BJ (cell line): ENCODE measurements at places on chromosomes 7 and 10. TPM values are rescaled to one million over a fixed set of nuclear protein-coding genes. Genes with fewer than 3 reads are reported as not detected.

GRCh38 chr10:71638822-71639719 lies 80.5 kb downstream of the C10orf105 start:
- DNase-seq = no peak

DNA sequence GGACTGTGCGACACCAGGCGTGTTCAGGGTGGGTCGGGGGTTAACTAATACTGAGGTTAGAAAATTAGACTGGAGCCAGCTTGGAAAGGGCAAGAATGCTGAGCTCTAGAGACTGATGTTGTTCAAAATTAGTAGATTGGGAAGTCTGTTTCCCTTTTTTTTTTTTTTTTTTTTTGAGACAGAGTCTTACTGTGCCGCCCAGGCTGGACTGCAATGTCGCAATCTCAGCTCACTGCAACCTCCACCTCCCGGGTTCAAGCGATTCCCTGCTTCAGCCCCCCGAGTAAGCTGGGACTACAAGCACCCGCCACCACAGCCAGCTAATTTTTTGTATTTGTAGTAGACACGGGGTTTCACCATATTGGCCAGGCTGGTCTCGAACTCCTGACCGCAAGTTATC lies 2.7 kb upstream of the CPVL start:
- DNase-seq = no peak

GRCh38 chr7:93594250-93594649 lies 19.7 kb upstream of the CALCR start:
- DNase-seq = no peak

GRCh38 chr10:91708174-91708861 lies 75.4 kb upstream of the PPP1R3C start:
- no peak for DNase-seq

GRCh38 chr7:146411975-146412374 lies 295.4 kb downstream of the CNTNAP2 start:
- no peak for DNase-seq

DNA sequence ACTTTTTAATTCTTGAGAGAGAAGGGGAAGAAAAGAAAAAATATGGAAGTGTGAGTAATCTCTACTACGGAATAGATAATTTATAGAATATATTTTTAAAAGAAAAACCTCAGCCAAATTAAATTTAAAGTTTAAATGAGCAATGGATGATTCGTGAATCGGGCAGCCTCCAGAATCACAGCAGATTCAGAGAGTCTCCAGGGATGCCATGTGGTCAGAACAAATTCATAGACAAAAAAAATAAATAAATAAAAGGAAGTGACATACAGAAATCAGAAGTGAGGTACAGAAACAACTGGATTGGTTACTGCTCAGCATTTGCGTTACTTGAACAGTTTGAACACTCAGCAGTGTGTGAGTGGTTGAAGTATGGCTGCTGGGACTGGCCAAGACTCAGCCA lies 53.0 kb downstream of the PHYHIPL start:
- DNase-seq = no peak

DNA sequence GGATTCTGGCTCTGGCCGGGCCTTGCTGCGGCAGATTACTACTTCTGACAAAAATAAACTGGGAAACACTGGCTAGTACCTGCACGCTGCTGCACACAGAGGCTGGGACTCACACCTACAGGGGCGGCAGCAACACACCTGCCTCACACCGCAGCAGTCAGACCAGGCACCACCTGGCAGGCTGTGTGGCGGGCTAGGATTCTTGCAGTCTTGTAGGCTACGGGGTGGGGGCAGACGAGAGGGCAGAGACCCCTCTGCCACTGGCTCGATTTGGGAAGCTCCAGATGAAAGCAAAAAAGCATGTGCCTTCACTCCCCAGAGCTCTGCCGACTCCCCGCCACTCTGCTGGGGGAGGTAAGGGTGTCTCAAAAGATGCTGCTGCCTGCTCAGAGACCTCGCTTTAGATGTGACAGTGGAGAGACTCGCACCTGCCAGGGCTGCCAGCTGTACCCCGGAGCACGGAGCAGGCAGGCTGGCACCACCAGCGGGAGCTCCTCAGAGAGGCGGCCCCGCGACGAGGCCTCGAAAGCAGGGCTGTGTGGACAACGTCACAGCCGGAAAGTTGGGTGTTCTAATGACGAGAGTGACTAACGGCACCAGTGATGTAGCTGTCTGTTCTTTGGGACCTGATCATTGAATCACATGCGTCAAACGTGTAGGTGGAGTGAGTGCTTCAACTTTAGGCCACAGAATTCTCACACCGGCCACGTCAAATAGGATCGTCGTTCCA lies 250.5 kb downstream of the ZMYND11 start:
- DNase-seq = no peak

GRCh38 chr10:96333101-96333500 lies 25.7 kb downstream of the OPALIN start:
- no peak for DNase-seq

Gene GRM8
- not detected in 2 replicates for polyA plus RNA-seq

Gene LMTK2
- polyA plus RNA-seq = 3.0 and 3.8 TPM in 2 replicates

Gene GIMAP7
- polyA plus RNA-seq = not detected in 2 replicates

Gene PRSS37
- not detected in 2 replicates for polyA plus RNA-seq

Gene PTPN20
- 0.04 TPM in 1 of 2 replicates, not detected in the other for polyA plus RNA-seq

Gene APBB1IP
- polyA plus RNA-seq = 4.3 and 5.6 TPM in 2 replicates
